ENCODE measurements at places on chromosomes 16 and 17.

GRCh38 chr17:39169518-39169917 lies 3.6 kb upstream of the ARL5C start:
- no peak for DNase-seq

GRCh38 chr17:15931394-15931793 lies 13.5 kb upstream of the ADORA2B start:
- DNase-seq = no peak

- DNase-seq = no peak
Measured at GRCh38 chr16:65716737-65717700, 595.2 kb upstream of the CDH11 start.

DNA sequence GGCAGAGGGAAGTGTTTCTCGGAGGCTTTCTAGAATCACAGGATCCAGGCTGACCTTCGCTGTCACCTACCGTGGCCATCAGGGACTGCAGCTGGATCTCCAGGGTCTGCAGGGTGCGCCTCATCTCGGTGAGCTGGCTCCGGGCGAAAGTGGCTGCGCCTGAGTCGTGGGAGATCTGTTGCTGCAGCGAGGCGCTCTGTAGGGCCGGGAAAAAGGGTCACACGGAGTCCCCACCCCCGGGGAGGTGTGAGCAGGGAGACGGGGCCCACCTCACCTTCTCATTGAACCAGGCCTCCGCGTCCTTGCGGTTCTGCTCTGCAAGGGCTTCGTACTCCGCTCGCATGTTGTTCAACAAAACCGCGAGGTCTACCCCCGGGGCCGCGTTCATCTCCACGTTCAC lies 2.9 kb downstream of the KRT28 start:
- DNase-seq = no peak

- no peak for DNase-seq
Measured at GRCh38 chr17:58412961-58413586, 4.3 kb downstream of the RNF43 start.

GRCh38 chr16:10265770-10266615 lies 83.8 kb upstream of the GRIN2A start:
- DNase-seq = no peak

DNA sequence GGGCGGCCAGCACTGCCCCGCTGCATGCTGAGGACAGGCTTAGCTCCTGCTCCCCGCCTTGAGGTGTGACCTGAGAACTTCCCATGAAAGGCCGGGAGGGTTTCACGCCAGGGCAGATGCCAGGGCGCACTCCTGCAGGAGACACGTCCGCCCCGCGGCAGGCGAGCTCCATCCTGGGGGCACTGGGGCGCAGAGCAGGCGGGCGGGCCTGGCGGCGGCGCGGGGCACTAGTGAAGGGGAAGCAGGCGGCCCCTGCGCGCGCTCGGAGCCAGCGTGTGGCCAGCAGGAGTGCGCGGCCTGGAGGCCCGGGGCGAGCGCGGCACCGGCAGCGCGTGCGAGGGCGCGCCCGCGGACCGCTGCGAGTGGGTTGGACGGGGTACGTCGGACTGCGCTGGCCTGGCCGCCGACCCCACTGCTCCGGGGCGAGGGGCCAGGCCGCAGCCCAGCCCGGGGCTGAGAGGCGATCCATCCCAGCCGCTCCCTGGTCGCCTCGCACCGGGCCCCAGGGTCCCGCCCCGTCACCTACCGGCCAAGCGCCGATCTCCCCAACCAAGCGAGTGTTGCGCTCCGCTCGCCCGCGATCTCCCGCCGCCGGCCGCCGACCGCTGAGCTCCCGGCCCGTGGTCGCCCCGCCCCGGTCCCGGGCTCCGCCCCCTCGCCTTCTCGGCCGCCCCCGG lies at the start of gene MAP3K14:
Gene MAP3K14 (minus strand): TSS at position 587 of the 677 bp plus-strand sequence. CDS start 26,275 bp downstream, outside the sequence.
- DNase-seq = no peak

GRCh38 chr16:51630076-51630475 lies 479.0 kb upstream of the SALL1 start:
- no peak for DNase-seq

- DNase-seq = no peak
Measured at GRCh38 chr16:8887952-8888560, 5.9 kb downstream of the LITAFD start.

DNA sequence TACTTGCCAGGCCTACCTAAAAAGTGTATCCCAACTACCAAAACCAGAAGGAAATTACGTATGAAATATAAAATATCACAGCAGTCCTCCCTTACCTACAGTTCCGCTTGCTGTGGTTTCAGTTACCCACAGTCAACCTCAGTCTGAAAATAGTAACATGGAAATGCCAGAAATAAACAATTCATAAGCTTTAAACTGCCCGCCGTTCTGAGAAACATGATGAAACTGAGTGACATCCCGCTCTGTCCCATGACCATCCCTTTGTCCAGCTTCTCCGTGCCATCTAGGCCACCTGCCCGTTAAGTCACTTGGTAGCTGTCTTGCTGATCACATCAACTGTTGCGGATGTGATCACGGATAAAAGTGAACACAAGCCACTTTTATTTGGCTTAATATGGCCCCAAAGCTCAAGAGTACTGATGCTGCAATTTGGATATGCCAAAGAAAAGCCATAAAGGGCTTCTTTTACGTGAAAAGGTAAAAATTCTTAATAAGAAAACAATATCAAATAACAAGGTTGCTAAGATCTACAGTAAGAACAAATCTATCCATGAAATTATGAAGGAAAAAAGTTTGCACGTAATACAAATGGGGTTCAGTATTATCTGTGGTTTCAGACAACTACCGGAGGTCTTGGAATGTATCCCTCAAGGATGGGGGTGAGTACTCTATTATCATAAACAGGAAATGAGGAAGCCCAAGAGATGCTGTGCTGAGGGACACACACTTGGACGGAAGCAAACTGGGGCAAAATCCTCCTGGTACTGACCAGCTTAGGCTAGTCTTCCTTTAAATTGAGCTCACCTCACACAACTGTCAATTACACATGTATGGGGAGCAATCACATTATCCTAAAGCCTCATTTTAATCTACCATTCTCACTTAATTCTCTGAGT lies 8.2 kb downstream of the USP22 start:
- DNase-seq = no peak

- DNase-seq = no peak
Measured at GRCh38 chr17:12917399-12917798, 100.4 kb downstream of the ELAC2 start.

GRCh38 chr17:67212714-67213417 lies 32.1 kb downstream of the HELZ start:
- no peak for DNase-seq

All from SW 1271 (cell line).